NCI-H510A treated with DMSO at 0.1 percent for 48 hours (cell line): ENCODE measurements at places on chromosomes 4 and X.

- DNase-seq = peak; percentile 24
These were observed 70.0 kb upstream of the FAM241A start for GRCh38 chr4:112075129-112075753.

DNA sequence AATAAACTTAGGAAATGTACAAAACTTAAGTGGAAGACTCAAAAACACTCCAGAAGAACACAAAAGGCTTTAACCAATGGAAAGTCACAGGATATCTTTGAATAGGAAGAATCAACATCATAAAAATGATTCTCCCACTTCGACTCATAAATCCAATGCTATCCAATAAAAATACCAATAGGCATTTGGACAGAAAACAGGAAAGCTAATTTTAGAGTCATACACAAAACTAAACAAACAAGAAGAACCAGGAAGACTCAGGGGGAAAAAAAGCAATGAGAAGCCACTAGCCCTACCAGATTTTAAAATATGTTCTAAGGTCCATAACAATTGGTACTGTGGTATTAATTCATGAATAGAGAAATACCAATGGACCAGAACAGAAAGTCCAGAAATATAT is 28.2 kb downstream of the SLC9A7 start:
- DNase-seq = no peak

DNA sequence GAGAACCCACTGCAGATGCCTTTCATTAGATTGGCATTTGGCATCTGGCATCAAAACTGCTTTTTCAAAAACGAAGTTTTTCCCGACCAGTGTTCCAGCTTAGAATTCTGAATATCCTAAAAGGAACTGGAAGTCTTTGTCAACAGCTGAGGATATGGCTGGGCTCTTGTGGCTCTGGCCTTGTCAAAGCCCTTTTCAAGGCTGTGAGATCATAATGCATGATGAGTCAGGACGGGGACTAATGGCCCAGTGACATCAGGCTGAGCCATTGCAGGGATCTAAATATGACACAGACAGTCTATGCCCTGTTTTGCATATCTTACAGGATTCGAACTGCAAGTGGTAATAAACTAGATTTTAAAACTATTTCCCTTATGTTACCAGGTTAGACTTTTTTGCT is 306.4 kb downstream of the PTTG2 start:
- DNase-seq = no peak

GRCh38 chr4:186651624-186652023 is 72.0 kb downstream of the FAT1 start:
- peak; percentile 68 for DNase-seq

GRCh38 chr4:117692538-117692937 is 341.7 kb upstream of the NDST3 start:
- DNase-seq = no peak

GRCh38 chr4:77154761-77155499 is 2.1 kb upstream of the CCNG2 start:
- DNase-seq = no peak

DNA sequence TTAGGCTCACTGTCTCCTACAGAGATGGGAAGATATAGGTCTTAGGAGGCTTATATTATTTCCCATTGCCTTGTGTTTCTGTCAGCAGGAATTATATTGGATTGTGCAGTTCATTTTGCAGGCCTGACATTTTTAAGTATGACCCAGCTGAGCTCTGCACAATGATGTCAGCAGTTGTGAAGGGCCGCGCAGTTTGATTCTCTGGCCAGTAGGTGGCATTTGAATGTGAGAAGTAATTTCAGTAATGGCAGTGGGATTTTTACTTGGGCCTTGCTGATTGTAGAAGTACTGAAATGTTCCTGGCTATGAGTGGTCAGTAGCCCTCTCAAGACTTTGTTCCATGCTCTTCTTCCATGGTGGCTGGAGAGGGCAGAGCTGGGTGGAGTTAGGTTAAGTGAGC is 247.2 kb upstream of the MTMR8 start:
- no peak for DNase-seq

- no peak for DNase-seq
These were observed 1569.3 kb downstream of the PCDH18 start for GRCh38 chr4:135963009-135963408.

DNA sequence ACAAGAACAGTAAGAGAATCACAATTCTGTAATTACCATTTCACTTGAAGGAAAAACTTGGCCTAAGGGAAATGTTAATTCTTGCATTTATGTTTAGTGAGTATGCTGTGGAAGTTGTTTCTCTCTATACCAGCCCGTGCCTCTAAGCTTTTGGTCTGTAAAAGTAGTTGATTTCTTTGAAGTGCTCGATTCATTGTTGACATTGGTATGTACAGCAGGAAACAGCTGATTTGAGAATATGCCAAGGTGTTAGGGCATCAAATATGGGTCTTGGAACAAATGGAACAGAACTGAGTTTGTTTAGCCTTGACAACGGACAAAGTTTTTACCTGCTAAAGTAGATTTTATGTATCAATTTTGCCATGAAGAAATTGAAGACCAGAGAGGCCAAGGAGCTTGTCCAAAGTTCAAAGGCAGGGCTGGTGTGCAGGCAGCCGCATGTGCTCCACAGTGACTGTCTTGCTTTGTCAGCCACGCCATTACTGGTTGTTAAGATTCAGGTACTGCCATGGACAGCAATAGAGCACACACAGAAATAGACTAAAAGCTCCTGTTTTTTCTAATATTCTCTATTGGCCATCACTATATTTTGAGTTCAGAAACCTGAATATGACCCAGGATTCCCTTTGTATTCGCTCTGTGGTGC is 75.5 kb upstream of the TLR3 start:
- no peak for DNase-seq

DNA sequence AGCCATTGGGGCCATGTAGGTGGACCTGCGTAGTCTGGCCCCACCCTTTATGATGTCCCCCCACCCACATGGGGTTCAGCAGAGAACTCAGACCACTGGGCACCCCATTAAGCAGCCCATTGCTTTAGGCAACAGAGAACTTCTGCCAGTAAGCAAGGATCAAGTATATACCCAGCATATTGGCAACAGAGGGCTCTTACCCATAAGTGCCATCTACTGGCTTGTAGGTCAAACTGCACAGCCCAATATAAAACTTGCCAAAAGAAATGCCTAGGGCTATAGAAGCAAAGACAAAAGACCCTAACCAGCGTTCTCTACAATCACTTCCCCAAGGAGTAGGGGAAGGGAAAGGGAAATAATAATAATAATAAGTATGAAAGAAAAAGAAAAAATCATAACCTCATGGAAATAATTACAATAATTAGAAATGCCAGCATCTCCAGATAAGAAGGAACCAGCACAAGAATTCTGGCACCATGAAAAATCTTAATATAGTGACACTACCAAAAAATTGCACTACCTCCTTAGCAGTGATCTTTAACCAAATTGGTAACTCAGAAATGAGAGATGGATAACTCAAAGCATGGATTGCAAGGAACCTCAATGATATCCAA is 1090.7 kb downstream of the FAT4 start:
- DNase-seq = no peak

GRCh38 chr4:100708776-100709175 is 191.0 kb upstream of the EMCN start:
- DNase-seq = no peak

DNA sequence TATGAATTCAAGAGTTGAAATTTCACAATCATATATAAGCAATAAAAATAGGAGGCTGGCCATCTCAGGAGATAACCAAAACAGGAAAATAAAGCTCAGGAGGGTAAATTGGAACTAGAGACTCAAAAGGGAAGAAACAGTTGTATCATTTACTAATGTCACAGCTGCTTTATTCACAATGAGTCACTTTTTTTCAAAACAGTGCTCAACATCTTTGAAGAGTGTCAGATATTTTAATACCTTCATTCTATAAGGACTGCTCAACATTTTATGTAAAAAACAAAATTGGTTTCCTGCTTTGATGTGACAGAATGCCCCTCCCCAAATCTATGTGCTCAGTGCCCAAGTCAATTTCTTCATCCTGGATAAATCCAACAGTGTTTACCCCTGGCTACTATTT is 97.7 kb downstream of the DDX60 start:
- DNase-seq = no peak

GRCh38 chrX:103742339-103742738 is 31.6 kb downstream of the TMEM31 start:
- no peak for DNase-seq

DNA sequence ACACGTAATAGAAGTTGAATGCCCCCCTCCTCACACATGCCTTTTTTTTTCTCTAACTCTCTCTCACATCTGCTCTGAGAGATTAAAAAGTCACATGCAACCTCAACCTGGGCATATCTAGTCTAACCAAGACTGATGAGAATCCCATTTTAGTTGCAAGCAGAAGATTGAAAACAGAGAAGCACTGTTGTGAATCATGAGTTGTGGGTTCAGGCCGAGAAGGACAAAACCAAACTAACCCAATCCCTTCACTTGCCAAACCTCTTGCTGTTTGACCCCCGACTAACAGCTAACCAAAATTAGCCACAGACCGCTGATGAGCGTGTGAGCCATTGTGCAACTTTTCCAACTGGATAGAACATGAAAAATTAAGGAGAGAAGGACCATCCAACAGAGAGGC is 31.8 kb downstream of the CXCL1 start:
- no peak for DNase-seq

DNA sequence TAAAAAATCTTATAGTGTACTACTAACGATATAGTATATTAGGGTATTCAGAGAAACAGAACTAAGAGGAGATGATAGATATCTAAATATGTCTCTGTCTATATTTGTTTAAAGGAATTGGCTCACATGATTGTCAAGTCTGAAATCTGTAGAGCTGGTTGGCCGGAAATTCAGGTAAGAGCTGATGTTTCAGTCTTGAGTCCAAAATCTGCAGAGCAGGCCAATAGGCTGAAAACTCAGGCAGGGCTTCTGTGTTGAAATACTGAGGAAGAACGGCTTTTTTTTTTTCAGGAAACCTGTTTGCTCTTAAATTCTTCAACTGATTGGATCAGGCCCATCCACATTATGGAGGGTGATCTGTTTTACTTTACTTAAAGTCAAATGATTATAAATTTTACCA is 31.7 kb downstream of the PGRMC2 start:
- no peak for DNase-seq

- DNase-seq = no peak
These were observed 296.1 kb upstream of the LDB2 start for GRCh38 chr4:17194586-17194985.

DNA sequence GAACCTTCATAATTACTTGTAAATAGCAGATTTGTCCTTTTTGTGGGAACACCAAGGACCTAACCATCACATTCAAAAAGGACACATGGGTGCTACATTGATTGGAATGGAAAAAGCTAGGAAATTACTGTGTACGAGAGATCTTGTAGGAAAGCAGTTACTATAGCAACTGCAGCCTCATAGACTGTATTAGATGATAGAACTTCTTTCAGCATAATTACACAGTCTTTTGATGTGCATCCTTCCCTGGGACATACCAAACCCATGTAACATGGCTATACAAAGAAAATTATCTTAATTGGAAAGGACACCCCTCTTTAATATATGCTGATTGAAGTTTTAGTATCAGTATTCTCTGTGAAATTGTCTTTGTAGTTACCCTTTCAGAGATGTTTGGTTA is 130.7 kb upstream of the CTSO start:
- no peak for DNase-seq

- DNase-seq = no peak
These were observed 50.8 kb upstream of the IQSEC2 start for GRCh38 chrX:53332204-53332603.

DNA sequence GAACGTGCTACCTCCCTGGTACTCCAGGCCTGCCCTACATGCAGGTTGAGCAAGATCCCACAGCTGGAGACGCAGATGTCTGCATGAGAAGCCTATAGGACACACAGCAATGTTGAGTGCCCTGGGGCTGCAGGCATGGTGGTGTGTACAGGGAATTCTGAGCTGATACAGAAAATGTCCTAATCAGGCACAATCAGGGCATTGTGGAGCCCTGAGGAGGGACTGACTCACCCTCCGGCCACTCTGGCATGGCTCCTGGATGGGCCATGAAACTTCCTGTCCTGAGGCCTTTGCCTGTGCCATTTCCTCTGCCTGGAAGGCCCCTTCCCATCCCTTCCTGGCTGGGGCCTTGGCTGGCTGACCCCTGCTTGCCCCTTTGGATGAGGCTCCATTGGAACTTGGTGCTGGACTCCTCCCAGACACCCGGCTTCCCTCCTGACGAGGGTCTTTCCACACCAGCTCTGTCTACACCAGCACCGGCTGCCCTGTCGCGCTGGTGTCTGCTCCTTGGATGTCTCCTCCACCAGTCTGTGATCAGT is 16.7 kb upstream of the AFAP1 start:
- DNase-seq = no peak

DNA sequence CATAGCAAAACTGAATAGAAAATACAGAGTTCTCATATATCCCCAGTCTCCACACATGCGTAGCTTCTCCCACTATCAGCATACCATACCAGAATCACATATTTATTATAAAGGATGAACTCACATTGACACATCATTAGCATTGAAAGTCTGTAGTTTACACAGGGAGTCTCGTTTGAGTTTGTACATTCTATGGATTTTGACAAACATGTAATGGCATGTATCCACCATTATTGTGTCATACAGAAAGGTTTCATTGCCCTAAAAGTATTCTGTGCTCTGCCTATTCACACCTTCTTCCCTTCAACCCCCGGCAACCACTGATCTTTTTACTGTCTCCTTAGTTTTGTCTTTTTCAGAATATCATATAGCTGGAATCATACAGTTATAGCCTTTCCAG is 562.4 kb downstream of the KCTD8 start:
- DNase-seq = no peak

DNA sequence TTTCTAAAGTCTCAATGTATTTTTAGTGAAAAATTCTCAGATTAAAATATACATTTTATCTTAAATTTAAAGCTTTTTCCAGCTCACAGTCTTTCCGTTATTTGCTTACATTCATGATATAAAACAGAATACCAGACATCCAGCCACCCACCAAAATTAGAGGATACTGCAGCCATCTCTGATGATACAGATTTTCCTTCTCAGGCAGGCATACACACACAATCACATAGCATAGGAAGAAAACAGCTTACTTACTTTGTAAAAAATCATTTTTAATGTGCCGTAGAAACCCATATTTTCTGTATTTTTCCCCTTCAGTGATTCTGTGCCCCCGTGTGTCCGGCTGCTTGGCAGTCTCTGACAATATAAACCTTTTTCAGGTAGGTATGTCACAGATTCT is 183.7 kb downstream of the FBXW7 start:
- no peak for DNase-seq

DNA sequence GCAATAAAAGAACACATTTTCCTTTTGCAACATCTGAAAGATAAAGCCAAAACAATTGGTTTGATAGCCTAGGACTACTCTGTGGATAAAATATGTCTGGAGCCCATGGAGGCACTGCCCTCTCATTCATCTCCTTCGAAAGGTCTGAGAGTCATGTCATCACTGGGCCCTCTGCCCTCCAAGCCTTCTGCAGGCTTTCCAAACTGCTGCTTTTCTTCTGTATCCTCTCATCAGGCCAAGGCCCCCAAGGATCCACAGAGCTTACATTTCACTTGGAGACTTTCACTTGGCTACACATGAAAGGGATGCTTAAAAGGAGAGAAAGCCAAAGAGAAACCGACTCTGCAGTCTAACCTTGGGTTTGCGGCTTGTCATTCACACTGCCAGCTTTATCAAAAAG is 109.9 kb downstream of the SH3RF1 start:
- no peak for DNase-seq

- no peak for DNase-seq
These were observed 371.5 kb downstream of the KCNIP4 start for GRCh38 chr4:21577056-21577455.
